Karpas-422 (cell line): ENCODE measurements at places on chromosomes 4 and X.

GRCh38 chr4:188975271-188975670 lies 836.0 kb downstream of the TRIML1 start:
- DNase-seq, result peak; percentile 65

GRCh38 chr4:165328708-165329107 lies 1.2 kb downstream of the MSMO1 start:
- peak; percentile 54 for DNase-seq

- no peak for DNase-seq
Observed at GRCh38 chr4:18621186-18621585, 599.6 kb upstream of the LCORL start.

GRCh38 chr4:146522869-146523205 lies 1.1 kb upstream of the SLC10A7 start:
- peak; percentile 52 for DNase-seq

- DNase-seq, result no peak
Observed at GRCh38 chrX:96753230-96753629, 68.6 kb downstream of the DIAPH2 start.
